ENCODE measurements at places on chromosomes 6 and 20.

DNA sequence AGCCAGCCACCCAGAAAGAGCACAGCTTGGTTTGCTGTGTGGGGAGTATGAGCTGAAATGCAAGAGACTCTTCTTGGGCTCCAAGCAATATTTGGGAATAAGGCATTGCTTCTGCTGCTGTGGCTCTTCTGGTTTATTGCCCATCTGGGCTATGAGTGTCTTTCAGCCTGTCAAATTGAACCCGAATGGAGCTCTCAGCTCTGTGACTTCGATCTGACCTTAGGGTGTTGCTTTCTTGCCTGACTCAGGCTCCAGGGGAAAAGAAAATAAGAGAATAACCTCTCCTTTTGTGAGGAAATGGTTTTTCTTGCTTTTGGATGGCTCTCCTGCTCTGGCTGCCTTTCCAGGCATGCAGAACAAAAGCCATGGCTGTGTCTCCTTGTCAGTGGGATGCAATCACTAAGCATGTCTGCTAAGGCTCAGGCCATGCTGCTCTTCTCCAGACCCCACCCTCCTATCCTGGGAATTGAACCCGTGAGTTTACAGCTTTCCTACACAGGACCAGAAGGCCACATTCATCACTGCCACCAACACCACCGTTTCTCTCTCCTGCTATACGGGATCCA lies 169.4 kb upstream of the JAG1 start:
- no peak for DNase-seq

- no peak for DNase-seq
Measured at GRCh38 chr6:51565472-51565871, 521.9 kb downstream of the PKHD1 start.

DNA sequence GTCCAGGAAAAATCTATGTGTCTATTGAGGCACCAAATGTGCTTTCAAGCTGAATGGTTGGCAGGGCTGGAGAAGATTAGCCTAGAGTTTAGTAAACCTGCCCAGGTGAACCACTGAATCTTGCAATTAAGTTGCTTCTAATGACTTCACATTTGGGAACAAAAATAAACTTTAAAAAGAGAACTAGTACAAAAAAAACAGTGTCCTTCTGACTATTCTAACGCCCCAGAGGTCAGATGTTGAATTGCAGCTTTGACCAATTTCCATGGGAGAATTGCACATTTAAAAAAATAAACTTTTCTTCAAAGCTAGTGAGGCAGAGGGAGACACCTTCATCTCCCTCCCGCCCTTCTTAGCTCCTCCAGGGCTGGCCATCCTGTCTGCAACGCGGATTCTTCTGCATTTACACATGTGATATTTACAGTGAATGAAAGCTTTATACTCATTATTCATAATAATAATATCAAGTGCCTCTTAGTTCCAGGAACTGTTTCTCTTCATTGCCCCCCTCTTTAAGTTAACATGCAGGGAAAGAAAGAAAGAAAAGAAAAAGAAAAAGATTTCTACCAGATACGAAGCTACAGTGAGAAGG lies 270.2 kb downstream of the SMOC2 start:
- DNase-seq, result no peak

GRCh38 chr6:30891816-30892538 lies 7.7 kb downstream of the DDR1 start:
- no peak for DNase-seq

GRCh38 chr6:21354805-21355238 lies 238.7 kb upstream of the SOX4 start:
- no peak for DNase-seq

GRCh38 chr20:58584881-58585752 lies 66.0 kb upstream of the STX16 start:
- DNase-seq, result no peak

GRCh38 chr6:34324738-34325444 lies 67.6 kb downstream of the NUDT3 start:
- no peak for DNase-seq

DNA sequence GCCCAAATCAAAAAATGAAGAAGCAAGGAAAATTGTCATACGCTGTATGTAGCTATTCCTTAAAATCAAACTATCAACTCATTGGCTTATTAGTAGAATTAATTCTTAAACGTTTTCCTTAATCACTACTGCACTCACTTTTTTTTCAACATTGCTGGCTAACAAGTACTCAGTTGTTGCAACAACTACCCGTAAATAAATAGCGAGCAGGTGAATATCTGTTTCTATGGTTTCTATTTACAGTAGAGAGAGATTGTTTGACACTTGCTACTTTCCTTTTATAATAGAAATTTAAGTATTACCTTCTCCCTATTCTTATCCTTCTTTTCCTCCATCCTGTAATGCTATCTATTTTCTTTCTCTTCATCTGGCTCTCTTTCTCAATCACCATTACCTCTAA lies 25.1 kb downstream of the FRK start:
- no peak for DNase-seq

GRCh38 chr6:5214570-5215052 lies 46.1 kb downstream of the LYRM4 start:
- no peak for DNase-seq

GRCh38 chr20:40668449-40669228 lies 20.4 kb downstream of the MAFB start:
- DNase-seq, result no peak

DNA sequence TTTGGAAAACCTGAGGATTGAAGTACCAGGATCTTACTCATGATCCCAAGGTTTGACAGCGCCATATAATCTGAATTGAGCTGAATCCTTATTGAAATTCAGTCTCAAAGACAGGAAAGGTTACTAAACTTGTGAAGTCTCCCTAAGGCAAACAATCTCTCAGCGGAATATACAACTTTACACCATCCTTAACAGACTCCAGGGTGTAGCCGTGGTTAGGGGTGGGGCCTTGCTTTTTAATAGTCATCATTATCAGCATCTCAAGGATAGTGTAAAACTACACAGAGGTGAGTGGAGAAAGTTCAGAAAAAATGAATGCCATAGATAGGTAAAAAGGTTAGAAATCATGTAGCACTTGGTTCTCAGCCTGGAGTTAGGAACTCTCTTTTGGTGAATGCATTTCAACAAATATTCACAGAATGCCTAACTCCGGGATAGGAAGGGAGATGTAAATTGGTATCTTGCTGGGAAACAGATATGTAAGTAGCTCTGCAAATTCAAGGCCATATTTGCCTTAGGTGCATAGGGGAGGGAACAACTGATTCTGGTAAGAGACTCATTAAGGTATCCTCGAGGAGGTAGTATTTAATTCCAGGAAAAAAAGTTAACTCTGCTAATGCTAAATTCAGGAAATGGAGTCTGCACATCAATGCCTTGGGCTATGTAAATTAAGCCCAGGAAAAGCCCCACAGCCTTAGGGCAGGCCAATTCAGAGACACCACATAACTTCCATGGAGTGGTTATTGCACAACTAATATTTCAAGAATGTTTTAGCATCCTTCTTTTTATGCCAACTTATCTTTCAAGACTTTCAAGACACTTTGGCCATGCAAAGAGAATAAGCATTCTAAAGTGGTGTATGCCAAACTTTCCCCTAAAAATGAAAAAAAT lies 61.6 kb downstream of the SNAP25 start:
- DNase-seq, result no peak

DNA sequence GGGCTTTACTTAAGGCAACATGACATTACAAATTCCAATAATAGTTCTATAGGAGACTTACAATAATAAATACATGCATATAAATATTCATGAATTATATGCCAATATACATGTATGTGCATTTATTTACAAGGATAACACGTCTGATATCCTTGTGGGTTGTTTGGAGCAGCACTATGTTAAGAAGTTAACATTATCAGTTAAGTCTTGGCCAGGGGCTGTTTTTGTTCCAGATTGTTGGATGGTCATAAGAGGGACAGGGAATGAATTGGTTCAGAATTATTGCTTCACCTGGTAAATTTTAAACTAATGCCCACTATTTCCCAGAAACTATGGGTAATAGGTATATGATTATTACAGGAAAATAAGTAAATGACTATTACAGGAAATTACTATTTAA lies 81.3 kb upstream of the MMS22L start:
- no peak for DNase-seq

GRCh38 chr20:728256-728944 lies 39.9 kb downstream of the SLC52A3 start:
- DNase-seq, result peak; percentile 96

GRCh38 chr6:82365016-82365795 lies 1.6 kb downstream of the TPBG start:
- DNase-seq, result peak; percentile 30

DNA sequence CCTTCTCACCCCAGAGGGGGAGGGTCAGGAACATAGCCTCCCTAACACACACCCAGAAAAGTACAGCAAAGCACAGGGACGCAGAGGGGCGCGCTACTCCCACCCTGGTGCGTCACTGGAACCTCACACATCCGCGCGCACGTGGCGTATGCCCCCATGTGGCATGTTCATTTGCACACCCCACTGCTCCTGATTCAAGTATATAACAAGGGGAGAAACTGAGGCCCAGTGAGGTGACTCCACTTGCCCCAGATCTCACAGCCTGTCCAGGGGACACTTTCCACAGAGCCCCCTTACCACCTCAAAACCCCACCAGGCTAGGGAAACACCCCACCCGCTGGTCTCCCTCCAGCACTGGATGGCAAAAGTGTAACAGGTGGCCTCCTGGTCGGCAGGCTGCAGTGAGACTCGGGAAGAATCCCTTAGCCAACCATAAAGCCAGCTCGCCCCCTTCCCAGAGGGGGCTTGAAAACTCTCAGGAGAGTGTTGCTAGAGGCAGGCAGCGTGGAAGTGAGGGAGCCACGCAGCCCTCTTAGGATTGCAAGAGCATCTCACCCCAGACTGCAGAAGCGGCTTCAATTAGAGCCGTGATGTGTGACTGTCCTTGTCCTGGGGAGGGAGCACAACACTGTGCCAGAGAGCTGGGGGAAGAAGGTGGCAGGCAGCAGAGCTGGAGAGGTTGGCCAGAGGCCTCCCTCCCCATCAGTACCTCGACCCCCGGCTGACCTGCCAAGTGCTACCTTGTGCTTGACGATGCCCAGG lies at the start of gene GRM4:
GRM4 (minus strand) TSS at position 67 of the 762 bp plus-strand sequence. CDS start 12,591 bp downstream, outside the sequence.
- DNase-seq, result no peak

DNA sequence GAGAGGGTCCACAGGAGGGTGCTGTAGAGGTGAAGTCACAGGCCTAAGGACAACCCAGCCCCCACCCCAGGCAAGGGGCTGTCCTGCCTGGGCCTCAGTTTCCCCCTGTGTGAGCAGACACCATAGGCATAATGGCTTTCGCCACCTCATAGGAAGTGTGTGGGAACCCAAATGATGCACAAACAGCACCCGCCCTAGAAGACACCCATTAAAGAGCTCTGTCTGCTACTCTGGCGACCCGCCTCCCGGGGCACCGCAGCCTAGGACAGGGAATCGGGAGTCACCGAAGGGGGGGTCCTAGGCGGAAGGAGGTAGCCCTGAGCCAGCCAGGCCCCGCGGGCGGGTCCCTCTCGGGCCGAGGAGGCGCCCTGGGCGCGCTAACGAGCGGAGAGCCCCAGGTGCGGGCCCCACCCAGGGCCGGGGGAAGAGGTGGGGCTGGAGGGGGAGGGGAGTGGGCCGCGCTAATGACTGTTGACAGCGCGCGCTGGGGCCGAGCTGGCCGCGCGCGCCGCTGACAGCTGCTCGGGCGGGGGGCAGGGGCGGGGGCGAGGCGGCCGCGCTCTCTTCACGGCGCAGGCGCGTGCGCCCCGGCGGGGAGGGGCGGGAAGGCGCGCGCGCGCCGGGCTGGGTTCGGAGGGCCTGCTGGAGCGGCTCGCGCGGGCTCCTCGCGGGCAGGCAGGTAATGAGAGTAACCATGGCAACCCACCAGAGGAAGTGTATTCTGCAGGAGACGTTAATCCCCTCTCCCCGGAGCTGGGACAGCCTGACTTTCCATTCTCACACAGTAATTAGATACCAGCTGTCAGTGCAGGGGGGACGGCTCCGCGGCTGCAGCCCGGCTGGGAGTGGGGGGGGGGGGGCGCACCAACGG lies 48.9 kb downstream of the NOL4L start:
- peak; percentile 92 for DNase-seq

DNA sequence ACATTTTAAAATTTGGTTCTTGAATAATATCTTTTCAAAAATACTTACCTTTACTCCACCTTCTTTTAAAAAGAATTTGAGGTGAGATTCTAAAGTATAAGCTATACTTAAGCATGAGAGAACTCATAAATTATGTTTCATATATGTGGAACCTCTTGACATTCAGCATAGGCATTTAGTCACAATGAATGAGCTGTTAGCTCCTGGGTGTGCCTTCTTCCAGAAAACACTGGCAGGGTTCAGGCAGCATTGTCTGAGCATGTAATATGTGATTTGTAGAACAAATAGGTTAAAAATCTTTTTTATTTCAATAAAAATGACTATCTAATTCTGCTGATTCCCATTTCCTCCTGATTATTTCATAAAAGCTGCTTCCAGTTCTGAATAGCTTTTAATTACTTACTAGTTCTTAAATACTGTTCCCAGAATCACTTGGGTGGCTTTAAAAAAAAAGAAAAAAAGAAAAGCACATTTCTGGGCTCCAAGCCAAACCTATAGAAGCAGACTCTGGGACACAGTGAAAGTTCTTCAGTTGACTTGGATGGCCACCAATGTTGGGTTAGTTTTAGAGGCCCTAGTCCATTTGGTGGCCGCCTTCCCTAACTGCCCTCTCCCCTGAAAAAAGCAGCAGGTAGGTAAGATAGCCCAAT lies 20.2 kb downstream of the RNF8 start:
- no peak for DNase-seq

DNA sequence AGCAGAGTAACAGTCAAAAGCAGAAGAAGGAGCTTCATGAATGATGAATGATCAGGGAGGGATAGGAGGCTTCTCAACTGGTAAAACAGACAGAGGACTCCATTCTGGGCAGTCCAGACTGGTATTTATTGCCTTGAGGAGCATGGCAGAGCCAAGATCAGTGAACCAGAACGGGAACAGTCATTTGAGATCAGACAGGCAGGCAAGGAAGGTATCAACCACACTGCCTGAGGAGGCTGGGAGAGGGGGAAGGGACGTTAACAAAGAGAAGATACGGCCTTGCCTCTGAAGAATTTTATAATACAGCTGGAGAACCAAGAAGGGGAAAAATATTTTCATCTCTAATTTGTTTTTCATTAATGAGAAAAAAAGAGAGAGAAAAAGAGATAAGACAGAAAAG lies at the start of gene DEFB121:
DEFB121 (minus strand) TSS at position 101 of the 400 bp plus-strand sequence; CDS start at position 38, 63 bp downstream.
- DNase-seq, result no peak

DNA sequence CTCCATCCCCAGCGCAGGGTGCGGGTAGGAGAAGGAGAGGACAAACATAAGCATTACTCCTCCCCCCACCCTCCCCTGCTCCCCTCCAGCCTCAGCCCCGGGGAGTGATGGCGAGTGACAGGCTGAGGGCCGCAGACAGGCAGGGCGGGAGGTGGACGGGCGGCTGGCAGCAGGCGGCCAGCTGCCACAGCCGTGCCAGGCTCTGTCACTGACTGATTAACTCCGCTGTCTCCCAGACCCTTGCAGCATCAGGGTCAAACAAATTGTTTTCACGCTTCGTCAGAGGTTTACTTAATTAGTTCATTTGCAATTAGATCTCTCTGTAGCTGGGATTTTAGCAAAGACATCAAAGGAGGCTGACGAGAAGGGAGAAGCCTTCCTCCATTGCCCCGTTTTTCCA lies 41.9 kb downstream of the FOXP4 start:
- no peak for DNase-seq

DNA sequence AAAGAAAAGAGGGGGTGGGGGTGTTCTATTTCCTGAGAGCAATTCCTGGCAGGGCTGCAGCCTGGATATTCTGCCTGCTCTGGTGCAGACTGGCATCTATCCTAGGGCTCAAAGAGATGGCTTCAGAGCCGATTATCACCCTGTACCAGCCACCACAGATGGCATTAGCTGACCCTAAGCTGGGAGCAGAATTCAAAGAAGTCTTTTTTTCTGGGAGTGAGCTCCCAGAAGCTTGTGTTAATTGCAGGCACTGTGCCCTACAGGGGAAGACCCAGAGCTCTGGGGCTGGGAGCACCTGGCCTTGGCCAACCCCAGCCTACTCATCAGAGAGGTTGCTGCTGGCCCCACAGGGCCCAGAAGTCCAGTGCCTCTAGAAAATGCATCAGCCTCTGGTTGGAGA lies 85.9 kb downstream of the PXDC1 start:
- no peak for DNase-seq
